NCI-H1417 treated with DMSO at 0.1 percent for 48 hours (cell line): ENCODE measurements at places on chromosomes 7 and 10.

GRCh38 chr7:51080622-51081269, 235.9 kb downstream of the COBL start:
- DNase-seq, result no peak

DNA sequence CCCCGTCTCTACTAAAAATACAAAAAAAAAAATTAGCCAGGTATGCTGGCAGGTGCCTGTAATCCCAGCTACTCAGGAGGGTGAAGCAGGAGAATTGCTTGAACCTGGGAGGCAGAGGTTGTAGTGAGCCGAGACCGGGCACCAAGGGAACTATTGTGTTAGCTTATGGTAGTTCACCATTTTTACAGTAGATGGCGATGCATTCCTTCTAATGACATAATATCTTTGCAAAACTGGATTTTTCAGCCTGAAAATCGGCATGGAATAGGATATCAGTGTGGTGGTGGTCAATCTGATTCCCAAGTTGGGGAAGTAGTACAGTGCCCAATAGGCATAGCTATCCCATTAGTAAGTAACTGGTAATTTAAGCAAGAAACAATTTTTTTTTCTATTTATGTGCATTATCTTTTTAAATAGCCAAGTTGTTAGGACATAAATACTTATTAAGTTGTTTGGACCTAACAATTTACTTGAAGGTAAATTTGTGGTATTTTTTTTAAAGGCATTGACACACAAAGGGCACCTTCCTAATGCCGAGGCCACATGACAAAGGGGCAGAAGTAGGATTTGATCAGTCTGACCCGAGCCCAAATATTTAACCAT, 17.6 kb upstream of the IMPDH1 start:
- peak; percentile 20 for DNase-seq

DNA sequence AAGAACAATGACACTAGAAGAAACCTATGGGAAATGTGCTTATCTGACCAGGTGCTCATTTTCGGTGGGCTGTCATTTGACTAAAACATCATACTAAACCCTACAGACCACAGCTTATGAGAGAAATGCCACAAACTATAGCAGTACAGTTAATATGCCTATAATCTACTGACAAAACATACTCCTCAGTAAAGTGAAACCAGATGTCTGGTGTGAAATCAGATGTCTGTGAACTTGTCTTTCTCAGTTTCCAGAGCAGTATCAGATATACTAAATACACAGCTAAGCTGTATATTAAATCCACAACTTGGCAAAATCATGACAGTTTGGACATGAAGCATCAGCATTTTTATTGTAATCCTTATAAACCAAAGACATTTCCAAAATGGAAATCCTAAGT, 3.3 kb downstream of the IMMP2L start:
- no peak for DNase-seq

DNA sequence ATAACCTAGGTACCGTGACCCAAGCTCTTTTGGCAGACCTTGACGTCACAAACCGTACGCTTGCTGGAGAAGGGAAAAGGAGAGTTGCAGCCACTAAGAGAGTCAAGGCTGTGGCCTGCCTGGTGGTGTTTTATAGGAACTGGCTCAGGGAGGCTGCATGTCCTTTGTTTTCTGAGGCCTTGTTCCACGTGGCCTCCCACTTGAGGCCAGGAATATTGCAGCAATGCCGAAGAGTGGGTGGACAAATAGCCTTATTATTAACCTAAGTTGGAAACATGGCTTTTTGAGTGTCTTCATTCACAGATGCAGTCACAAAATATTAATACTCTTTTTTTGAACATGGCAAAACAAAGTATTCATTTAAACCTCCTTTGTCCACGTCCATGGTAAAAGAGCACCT, 178.0 kb downstream of the CELF2 start:
- no peak for DNase-seq

- DNase-seq, result no peak
Measured at GRCh38 chr7:43394441-43395130, 188.3 kb upstream of the STK17A start.
